ENCODE measurements at places on chromosomes 1 and 21. TPM values are rescaled to one million over a fixed set of nuclear protein-coding genes. Genes with fewer than 3 reads are reported as not detected.

Gene TCEA3
- not detected for total RNA-seq

Gene SH2D1B
- 0.15 TPM for total RNA-seq

GRCh38 chr1:223363057-223363855 is 720 bp downstream of the SUSD4 start:
- peak overlapping the region; percentile 44 for H3K4me3 ChIP-seq
- H3K27me3 ChIP-seq: peaks cover 19% of the 10 kb centered on the region
- H3K27ac ChIP-seq: no peak overlapping the region
- DNase-seq: no peak

Gene ACTN2
- total RNA-seq: not detected

- DNase-seq: no peak
- H3K4me3 ChIP-seq: no peak overlapping the region
- no peaks in the 10 kb centered on the region for H3K36me3 ChIP-seq
- H3K27ac ChIP-seq: no peak overlapping the region
- H3K4me1 ChIP-seq: no peaks in the 10 kb centered on the region
These were observed 21.6 kb upstream of the ABCA4 start for GRCh38 chr1:94142583-94142982.

- no peaks in the 10 kb centered on the region for H3K36me3 ChIP-seq
- H3K27me3 ChIP-seq: peaks cover 9% of the 10 kb centered on the region
- H3K27ac ChIP-seq: no peak overlapping the region
- no peak overlapping the region for H3K4me3 ChIP-seq
- H3K4me1 ChIP-seq: no peaks in the 10 kb centered on the region
These were observed 191.9 kb downstream of the PTPRU start for GRCh38 chr1:29428280-29428615.

Gene RWDD3
- total RNA-seq: 21.9 TPM

DNA sequence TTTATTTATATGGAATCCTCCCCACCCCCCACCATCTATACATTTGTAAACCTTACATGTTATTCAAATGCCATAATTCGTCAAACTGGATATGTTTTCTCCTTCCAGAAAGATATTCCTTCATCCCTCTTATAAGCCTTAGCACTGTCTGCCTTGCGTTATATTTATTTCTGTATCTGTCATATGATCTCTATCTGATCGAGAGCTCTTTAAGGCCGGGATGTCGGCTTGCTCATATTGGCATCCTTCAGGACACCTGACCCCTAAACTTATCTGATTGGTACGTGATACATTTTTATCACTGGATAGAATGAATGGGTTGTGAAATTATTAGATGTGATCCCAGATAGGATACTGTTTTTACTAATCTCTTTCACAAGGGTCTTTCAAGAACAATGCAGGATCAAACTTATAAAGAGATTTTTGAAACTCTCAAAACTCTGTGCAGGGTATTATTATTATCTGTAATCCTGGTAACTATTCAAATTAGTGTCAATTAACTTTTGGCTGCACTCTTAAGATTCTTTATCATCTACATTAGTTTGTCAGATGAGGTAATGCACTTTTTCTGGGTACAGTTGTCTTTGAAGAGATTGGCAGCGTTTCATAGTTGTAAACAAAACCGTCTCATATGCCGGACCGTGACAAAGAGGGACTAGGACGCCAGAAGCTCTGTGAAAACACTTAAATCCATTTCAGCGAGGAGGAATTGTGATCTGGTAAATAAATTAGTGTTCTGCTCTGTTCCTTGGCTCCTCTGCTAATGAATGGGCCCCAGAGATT is 152.0 kb downstream of the KIF26B start:
- no peaks in the 10 kb centered on the region for H3K36me3 ChIP-seq
- H3K27ac ChIP-seq: no peak overlapping the region
- H3K27me3 ChIP-seq: no peaks in the 10 kb centered on the region
- H3K4me1 ChIP-seq: peaks cover 11% of the 10 kb centered on the region
- no peak for DNase-seq
